ENCODE measurements at places on chromosomes 4 and X. TPM values are rescaled to one million over a fixed set of nuclear protein-coding genes. Genes with fewer than 3 reads are reported as not detected.

NOX1 gene
- total RNA-seq = not detected

DNA sequence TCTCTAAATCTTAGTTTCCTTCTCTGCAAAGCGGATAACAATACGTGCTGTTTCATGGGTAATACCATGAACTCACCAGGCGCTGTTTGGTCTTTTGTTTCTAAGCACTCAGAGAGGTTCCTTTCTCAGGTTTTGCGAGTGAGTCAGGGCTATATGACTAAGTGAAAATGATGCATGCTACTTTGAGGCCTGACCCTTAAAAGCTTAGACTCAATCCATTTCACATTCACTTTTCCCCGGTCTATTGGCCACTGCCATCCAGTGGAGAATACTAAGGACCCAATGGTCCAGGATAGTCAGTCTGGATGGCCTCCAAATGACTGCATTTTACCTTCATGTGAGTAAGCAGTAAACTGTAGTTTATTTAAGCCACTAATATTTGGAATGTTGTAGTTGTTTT lies 400.8 kb upstream of the SLIT2 start:
- no peak for DNase-seq

DNA sequence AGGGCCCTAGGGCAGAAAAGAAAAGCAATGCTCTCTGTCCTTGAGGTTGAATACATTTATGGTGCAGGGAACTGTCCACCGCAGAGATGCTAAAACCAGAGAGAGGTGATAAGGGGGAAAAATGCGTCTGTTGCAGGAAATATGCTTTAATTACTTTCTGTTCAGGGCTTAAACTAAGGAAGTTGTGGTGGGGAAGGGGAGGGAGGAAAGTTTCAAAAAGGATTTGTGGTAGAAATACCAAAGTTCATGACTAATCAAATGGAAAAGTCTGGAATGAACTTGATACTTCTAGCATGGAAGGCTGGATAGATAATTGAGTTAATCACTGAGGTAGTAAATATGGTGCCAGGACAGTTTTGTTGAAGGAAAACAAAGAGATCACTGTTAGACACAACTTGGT lies 99.0 kb downstream of the ASB9 start:
- no peak for DNase-seq

DNA sequence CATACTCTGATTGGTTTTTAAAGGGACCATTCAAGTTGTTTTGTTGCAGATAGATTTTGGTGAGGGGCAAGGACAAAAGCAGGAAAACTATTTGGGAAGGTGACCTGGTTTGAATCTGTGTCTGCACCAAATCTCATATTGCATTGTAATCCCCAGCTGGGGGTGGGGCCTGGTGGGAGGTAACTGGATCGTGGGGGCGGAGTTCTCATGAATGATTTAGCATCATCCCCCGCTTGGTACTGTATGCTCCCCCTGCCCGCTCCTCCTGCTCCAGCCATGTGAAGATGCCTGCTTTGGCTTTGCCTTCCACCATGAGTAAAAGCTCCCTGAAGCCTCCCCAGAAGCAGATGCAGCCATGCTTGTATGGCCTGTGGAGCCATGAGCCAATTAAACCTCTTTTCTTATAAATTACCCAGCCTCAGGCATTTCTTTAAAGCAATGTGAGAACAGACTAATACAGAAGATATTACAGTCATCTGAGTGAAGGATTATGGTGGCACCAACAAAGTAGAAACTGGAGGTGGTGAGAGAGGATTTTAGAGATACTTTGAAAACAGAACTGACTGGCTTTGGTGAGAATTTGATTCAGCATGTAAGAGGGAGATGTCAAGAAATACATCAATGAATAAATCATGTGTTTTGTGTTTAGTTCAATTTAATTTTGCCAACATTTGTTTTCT lies 14.4 kb downstream of the IL21 start:
- no peak for DNase-seq

DNA sequence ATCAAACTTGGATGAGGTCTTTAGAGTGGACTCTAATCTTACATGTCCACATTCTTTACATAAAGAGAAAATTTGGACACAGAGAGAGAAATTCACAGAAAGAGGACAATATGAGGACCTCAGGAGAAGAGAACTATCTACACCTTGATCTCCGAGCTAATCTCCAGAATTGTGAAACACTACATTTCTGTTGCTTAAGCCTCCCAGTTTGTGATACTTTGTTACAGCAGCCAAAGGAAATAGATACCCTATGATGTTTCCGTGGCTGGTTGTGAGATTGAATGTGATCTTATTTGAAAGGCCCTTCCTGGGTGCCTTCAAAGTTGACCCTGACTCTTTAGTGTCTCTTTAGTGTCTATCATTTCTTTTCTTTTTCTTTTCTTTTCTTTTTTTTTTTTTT lies 326.1 kb upstream of the CLNK start:
- DNase-seq = no peak

DNA sequence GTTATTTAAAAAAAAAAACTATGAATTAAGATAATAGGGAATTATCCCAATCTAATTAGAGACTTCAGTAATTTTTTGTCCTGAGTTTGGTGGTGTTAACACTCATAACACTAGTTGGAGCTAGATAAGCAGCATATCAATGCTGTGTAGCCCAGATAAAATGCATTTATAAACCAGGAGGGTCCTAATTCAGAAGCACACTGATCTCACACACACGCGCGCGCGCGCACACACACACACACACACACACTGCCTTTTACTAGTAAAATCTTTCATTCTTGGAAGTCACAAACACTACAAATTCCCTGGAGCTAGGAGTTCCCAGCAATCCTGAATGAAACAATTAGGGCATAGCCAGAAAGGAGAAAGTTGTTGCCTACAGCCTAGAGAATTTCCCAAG lies 3.2 kb downstream of the UNC5C start:
- peak; percentile 55 for DNase-seq

- DNase-seq = no peak
These were observed 53.8 kb upstream of the TBC1D14 start for GRCh38 chr4:6855692-6856297.

- DNase-seq = no peak
These were observed 42.3 kb downstream of the SRPX start for GRCh38 chrX:38178396-38178795.
